CD8-positive, alpha-beta memory T cell (primary cell): ENCODE measurements at places on chromosomes 3 and 15. TPM values are rescaled to one million over a fixed set of nuclear protein-coding genes. Genes with fewer than 3 reads are reported as not detected.

RPL39L gene
- polyA plus RNA-seq = 10.3 TPM

PARL gene
- polyA plus RNA-seq = 93.4 TPM

DNA sequence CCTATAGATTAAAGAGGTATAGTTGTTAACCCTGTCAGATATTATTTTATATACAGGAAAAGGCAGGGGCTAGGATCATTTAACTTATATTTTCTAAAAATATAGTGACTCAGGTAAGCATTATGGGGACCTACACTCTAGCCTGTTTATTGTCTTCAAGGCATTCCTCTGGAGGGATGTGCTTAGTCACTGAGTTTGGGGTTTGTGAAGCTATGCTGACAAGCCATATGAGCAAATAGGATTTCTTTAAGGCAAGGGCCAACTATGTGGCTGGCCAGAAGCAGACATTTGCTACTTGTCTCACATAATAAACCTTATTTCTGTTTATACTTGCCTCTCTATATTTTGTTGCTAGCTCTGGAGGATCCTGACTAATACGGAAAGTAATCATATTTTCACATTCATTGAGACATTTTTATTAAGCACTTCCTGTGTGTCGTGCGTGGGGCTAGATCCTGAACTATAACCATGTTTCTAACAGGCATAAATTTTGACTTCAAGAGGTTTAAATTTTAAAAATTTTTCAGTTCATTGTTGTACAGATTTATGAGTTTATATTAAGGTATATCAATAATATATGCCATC is 153.4 kb downstream of the OTOL1 start:
- H3K27ac ChIP-seq = no peak overlapping the region
- no peaks in the 10 kb centered on the region for H3K4me1 ChIP-seq
- H3K4me3 ChIP-seq = no peak overlapping the region
- DNase-seq = no peak

DNAH12 gene
- polyA plus RNA-seq = not detected

DNA sequence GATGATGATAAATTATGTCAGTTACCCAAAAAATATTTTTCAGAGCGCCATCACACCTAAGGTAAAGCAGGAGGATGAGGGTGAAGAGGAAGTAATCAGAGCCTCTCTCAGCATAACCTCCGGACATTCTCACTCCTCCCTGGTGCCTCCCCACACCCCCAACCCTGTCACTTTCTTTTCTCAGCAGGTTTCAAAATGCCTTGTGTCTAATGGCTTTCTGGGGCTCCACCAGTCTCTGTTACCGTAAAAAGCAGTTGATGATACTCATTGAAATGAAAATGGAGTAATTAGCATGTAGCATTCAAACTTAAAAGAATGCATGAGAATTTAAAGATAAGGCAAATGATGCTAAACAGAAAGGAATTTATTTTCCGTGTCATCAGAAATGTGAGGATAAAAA is 180.0 kb downstream of the ERC2 start:
- no peak overlapping the region for H3K4me3 ChIP-seq
- no peak overlapping the region for H3K27ac ChIP-seq
- no peaks in the 10 kb centered on the region for H3K27me3 ChIP-seq

DNA sequence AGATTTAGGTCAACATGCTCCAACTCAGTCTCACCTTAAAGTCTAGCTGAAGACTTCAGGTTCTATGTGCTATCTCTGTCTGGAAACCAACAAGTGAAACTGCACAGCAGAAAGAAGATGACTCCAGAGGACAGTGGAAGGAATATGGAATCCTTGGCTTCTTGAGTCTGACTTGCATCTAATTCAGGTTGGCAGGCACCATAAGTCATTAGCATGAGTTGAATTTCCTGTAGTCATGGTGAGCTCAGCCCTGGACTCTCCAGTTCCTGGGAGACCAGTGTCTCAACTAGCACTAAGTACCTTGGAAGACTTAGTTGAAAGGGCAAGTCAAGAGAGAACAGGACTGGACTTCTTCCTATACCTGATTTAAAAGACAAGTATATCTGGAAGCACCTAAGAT is 129.7 kb downstream of the DTWD1 start:
- H3K36me3 ChIP-seq = no peaks in the 10 kb centered on the region
- no peak overlapping the region for H3K4me3 ChIP-seq
- H3K27me3 ChIP-seq = no peaks in the 10 kb centered on the region
- H3K27ac ChIP-seq = no peak overlapping the region
- H3K4me1 ChIP-seq = no peaks in the 10 kb centered on the region

MRPS11 gene
- 65.5 TPM for polyA plus RNA-seq

- H3K4me3 ChIP-seq = no peak overlapping the region
- peaks cover 42% of the 10 kb centered on the region for H3K4me1 ChIP-seq
- no peaks in the 10 kb centered on the region for H3K36me3 ChIP-seq
- no peaks in the 10 kb centered on the region for H3K27me3 ChIP-seq
- H3K27ac ChIP-seq = no peak overlapping the region
Measured at GRCh38 chr15:63474810-63475316, 29.5 kb upstream of the USP3 start.

NR1I2 gene
- polyA plus RNA-seq = 1.0 TPM

DNA sequence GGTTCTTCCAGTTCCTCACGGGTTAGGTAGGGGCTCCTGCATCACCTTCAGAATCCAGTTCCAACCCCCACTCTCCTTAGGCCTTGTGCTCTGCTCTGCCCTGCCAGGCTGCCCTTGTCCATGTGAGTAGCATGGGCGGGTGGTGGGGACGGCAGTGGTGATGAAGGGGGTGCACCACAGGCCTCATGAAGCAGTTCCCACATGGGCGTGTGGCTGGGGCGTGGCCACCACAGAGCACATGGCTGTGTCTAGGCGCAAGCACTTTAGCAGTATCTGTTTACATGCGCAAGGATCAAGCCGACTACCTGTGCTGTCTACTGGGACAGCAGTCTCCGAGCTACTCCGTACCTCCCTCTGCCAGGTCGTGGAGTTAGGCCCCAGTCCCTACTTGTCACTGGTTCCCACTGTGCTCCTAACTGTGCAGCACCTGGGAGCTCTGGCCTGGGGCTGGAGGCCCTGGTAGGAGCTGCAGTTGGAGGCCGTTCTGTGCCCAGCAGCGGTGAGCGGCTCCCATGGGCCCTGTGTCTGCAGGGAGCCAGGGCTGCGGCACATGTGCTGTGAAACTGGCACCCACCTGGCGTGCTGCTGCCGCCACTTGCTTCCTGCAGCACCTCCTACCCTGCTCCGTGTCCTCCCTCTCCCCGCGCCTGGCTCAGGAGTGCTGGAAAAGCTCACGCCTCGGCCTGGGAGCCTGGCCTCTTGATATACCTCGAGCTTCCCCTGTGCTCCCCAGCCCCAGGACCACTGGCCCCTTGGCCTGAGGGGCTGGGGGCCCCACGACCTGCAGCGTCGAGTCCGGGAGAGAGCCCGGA is 53.5 kb downstream of the PLXNA1 start:
- no peak for DNase-seq
- no peaks in the 10 kb centered on the region for H3K36me3 ChIP-seq
- H3K4me1 ChIP-seq = no peaks in the 10 kb centered on the region
- H3K4me3 ChIP-seq = no peak overlapping the region

LRRC34 gene
- polyA plus RNA-seq = 0.33 TPM

- no peak for DNase-seq
- peaks cover 18% of the 10 kb centered on the region for H3K4me1 ChIP-seq
- H3K36me3 ChIP-seq = no peaks in the 10 kb centered on the region
Measured at GRCh38 chr15:59296181-59296617, 76.5 kb downstream of the MYO1E start.

GRCh38 chr3:32148351-32148750 is 41.9 kb downstream of the GPD1L start:
- peaks cover 19% of the 10 kb centered on the region for H3K36me3 ChIP-seq
- no peaks in the 10 kb centered on the region for H3K4me1 ChIP-seq
- H3K4me3 ChIP-seq = no peak overlapping the region
- no peaks in the 10 kb centered on the region for H3K27me3 ChIP-seq
- no peak overlapping the region for H3K27ac ChIP-seq

DNA sequence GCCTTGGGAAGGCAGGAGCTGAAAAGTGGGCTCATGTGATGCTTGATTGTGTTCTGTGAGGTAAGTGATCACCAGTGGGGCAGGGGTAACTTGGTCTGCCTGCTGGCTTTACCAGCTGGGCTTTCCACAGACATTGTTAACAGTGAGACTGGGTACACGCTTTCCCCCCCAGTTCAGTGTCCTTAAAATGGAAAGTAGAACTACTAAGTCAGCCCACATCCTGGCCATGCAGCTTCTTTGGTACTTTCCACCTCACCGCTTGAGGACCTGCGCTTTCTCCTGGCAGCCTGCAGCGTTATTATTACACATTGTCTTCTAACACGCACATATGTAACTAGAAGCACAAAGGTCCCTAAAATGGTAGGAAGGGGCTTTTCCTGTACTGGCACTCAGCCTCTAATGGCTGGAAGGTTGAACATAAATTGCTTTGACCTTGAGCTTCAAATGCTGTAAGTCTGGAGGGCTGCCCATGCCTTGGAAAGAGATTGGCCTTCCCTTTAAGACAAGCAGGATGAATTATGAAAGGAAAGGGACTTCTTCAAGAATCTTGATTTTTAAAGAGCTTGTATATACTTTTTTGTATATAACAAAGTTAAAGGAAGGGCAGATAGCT is 216.1 kb upstream of the ROPN1 start:
- H3K36me3 ChIP-seq = no peaks in the 10 kb centered on the region
- no peaks in the 10 kb centered on the region for H3K4me1 ChIP-seq
- H3K27ac ChIP-seq = no peak overlapping the region
- peaks cover 3% of the 10 kb centered on the region for H3K27me3 ChIP-seq
- DNase-seq = no peak

DNA sequence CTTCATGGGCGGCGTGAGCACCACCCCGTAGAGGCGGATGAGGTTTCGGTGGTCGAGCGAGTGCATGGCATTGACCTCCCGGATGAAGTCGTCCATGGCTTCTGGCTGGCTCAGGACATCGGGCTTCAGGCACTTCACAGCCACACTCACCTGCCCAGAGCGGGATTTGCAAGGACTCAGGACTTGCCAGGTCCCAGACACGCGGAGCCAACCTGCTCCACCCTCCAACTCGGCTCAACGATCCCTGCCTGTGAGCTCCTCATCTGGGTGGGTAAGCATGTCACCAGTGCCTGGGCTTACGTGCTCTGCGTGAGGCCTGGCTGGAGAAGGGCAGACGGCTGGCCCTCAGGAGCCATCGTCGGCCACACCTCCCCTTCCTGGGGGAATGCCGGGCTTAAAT is 25.2 kb downstream of the TNK2 start:
- no peaks in the 10 kb centered on the region for H3K27me3 ChIP-seq
- peaks cover 17% of the 10 kb centered on the region for H3K36me3 ChIP-seq
- H3K4me1 ChIP-seq = no peaks in the 10 kb centered on the region
- no peak overlapping the region for H3K27ac ChIP-seq
- no peak overlapping the region for H3K4me3 ChIP-seq

COL6A5 gene
- not detected for polyA plus RNA-seq

GRCh38 chr3:25899352-25900101 is 109.6 kb downstream of the OXSM start:
- no peaks in the 10 kb centered on the region for H3K27me3 ChIP-seq
- peaks cover 6% of the 10 kb centered on the region for H3K4me1 ChIP-seq
- H3K27ac ChIP-seq = no peak overlapping the region
- H3K4me3 ChIP-seq = no peak overlapping the region
- no peaks in the 10 kb centered on the region for H3K36me3 ChIP-seq
- DNase-seq = no peak

DNA sequence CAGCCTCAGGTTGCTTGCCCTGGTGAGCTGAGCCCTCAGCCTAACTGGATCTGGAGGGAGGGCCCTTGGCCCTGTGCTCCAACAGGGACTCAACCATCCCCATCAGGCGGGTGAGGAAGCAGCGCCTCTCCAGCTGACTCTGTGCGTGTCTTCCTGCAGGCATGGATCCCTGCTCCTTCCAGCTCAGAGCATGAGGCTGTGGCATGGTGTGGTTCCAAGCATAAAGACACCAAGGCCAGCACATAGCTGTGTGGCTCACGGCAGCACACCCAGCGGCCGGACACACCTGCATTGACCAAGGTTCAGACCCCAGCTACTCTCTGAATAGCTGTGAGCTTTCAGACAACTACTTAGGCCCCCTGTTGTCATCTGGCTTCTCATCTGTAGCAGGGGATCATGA is 131.0 kb upstream of the PLXNA1 start:
- H3K36me3 ChIP-seq = no peaks in the 10 kb centered on the region
- no peaks in the 10 kb centered on the region for H3K4me1 ChIP-seq
- no peak overlapping the region for H3K27ac ChIP-seq
- no peaks in the 10 kb centered on the region for H3K27me3 ChIP-seq
- no peak for DNase-seq

DNA sequence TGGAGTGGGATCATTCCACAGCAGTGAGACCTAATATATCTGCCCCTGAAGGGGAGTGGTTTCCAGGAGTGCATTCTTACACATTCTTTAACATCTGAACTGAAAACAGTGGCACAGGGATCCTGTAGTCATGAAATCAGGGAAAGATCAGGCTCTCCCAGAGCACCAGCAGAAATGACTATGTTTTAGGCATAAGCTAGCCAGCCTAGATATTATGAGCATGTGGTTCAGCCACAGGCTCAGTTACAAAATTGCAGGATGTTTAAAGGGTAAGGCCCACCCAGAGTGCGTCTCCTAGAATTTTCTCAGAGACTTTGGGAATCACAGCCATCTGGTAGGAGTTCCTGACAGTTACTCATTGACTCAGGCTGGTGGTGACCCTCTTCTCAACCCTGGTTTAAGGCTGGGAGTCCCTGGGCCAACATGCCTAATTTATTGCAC is 20.9 kb downstream of the FSTL1 start:
- DNase-seq = no peak
- no peaks in the 10 kb centered on the region for H3K36me3 ChIP-seq
- H3K4me3 ChIP-seq = no peak overlapping the region

- no peaks in the 10 kb centered on the region for H3K36me3 ChIP-seq
- H3K4me1 ChIP-seq = no peaks in the 10 kb centered on the region
- H3K27me3 ChIP-seq = no peaks in the 10 kb centered on the region
- no peak for DNase-seq
- H3K4me3 ChIP-seq = no peak overlapping the region
Measured at GRCh38 chr3:195999896-196000295, 82.0 kb downstream of the TFRC start.

DNA sequence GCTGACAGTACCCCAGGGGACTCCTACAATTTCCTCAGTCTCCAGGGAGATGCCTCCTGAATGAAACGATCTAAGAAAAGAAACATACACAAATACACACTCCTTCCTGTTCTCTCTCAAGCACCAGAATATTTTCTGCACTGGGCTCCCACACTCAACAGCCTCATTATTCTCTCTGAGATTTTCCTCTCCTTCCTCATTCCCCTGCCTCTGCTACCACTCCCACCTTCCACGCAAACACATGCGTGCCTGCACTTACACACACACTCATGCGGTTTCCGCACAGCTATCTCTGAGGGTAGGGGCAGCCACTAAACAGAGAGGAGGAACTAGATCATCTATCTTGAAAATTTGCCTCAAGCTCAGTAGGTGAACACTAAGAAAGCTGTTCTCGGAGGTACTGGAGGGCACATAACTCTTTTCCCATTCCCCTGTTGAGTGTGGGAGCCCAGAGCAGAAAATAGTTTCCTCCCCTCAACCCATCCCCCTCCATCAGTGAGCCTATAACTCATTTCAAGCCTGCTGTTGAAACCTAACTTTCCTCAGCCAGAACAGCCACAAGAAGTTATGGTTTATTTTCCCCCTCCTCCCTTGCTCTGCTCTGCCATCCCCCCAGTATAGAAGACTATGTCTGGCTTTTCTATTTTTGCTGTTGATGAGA is 30.5 kb upstream of the TIPARP start:
- DNase-seq = peak; percentile 49
- no peaks in the 10 kb centered on the region for H3K36me3 ChIP-seq
- H3K4me1 ChIP-seq = peaks cover 16% of the 10 kb centered on the region

GOLGA8J gene
- polyA plus RNA-seq = not detected
